Putamen (tissue), 1 donor: ENCODE measurements at places on chromosomes 16 and 17.

- DNase-seq: no peak
Observed at GRCh38 chr17:80380555-80381002, 34.4 kb upstream of the ENDOV start.

DNA sequence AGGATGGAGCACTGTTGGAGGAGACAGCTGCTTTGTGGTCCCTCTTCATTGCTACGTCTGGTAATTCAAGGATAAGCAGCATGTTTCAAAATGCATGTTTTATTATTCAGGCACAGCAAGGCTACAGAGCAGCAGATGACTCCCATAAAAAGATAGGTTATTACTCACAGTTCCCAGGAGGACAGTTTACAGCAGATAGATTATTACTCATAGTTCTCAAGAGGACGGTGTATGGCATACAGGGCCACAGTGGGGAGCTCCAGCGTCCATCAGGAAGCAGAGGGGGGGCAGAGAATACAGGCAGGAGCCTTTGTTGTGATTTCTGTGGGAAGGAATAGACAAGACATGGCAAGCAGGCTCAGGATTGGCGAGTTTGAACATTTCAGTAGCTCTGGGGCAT is 72.9 kb downstream of the DNAH9 start:
- no peak for DNase-seq

DNA sequence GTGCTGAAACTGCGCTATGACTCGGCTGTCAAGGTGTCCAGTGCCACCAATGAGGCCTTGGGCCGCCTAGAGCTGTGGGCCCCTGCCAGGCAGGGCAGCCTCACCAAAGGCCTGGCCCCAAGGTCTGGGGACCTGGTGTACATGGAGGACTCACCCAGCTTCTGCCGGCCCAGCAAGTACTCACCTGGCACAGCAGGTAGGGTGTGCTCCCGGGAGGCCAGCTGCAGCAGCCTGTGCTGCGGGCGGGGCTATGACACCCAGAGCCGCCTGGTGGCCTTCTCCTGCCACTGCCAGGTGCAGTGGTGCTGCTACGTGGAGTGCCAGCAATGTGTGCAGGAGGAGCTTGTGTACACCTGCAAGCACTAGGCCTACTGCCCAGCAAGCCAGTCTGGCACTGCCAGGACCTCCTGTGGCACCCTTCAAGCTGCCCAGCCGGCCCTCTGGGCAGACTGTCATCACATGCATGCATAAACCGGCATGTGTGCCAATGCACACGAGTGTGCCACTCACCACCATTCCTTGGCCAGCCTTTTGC is 25.0 kb downstream of the WNT9B start:
- DNase-seq: no peak

GRCh38 chr16:69166221-69166833 is 20.6 kb upstream of the SNTB2 start:
- no peak for DNase-seq

- no peak for DNase-seq
Observed at GRCh38 chr17:70238228-70238627, 68.9 kb downstream of the KCNJ2 start.
